Left hindlimb (tissue), 1 donor: ENCODE measurements at places on chromosomes 12 and 14.

GRCh38 chr12:20601668-20602280, 93.4 kb upstream of the SLCO1C1 start:
- no peak for DNase-seq

GRCh38 chr12:10667581-10667980, 6.3 kb downstream of the STYK1 start:
- no peak for DNase-seq

- DNase-seq: no peak
Observed at GRCh38 chr14:102571478-102572042, 20.9 kb upstream of the RCOR1 start.

DNA sequence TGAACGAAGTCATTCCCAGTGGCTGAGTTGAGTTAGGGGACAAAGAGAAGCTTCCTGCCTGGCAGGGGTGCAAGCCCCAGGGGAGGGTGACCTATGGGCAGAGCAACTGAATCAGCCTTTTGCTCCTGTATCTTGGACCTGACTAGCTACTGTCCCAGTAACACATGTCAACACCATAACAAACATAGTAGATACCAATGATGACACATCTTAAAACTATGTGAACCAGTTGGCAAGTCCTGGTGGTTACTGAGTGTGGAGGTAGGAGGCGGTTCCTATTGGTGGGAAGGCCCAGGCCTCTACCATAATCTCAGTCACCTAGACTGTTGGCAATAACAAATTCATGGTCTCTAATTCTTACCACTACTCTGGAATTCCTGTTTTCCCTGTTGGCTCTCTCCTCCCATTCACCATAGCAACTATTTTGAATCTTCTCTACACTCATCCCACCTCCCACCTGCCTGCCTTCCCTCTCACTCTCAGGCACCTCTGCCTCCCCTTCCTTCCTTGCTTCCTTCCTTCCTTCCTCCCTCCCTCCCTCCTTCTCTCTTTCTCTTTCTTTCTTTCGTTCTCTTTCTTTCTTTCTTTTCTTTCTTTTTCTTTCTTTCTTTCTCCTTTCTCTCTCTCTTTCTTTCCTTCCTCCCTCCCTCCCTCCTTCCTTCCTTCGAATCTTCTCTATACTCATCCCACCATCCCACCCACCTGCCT, 8.1 kb upstream of the P2RX7 start:
- no peak for DNase-seq

- no peak for DNase-seq
Observed at GRCh38 chr12:10389904-10390303, at the start of gene KLRK1. Gene KLRK1 (minus strand): TSS chr12:10390041. CDS start chr12:10388810, 1,231 bp downstream.

GRCh38 chr14:67108230-67108629, 81.0 kb upstream of the GARIN2 start:
- no peak for DNase-seq

GRCh38 chr14:69287098-69288010, 27.4 kb downstream of the GALNT16 start:
- no peak for DNase-seq
